Activated naive CD8-positive, alpha-beta T cell treated with anti-CD3 and anti-CD28 coated beads, Interleukin-2, amount 50 U/mL, for 24 hours (primary cell): ENCODE measurements at places on chromosomes 3 and 15.

GRCh38 chr3:25903371-25904129 is 113.7 kb downstream of the OXSM start:
- no peak for DNase-seq

DNA sequence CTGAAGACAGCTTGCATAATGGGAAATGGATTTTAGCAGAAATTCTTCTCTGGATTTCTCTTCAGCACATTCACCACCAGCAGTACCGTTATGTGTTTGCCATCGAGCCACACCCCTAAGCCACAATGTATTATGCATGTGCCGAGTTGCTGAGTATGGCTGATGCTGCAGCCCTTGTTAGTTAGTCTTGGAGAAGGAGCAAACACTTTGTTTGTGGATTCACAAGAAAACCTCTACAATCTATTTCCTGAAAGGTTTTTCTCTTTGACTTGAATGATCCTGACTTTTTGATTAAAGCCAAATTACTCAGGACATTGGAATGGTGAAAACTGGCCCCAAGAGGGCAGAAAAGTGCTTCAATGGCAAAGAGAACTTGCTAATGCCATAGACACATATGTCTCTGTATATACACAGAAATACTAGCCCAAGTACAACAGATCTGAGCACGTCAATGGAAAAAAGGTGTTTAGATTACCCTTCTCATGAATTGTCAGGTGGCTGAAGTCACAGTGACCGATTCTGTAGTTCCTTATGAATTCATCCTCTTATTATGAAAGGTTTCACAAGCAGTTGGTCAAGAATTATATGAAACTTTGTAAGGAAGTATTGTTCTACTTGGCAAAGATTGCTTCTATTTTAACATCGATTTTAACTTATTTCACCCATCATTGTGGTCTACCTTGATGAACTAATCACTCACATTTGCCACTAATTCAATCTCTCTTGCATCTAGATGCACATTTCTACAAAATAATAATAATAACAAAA is 103.0 kb downstream of the P3H2 start:
- DNase-seq: no peak

DNA sequence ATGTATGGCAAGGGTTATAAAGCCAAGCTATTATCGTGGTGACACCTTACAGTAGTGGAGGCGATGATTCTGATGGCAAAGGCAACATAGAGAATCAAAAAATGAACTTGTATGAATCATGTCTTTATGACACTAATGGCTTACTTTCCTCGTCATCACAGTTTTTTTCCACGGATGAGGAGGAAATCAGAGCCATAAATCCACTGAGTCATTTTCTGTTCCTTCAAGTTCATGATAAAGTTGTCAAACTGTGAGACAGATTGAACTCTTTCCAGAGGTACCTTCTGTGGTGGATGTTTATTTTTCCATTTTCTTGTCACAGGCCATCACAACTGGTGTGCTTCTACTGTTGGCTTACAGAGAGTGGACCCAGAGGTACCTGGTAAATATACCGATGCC is 8.5 kb downstream of the TMEM212 start:
- DNase-seq: no peak

DNA sequence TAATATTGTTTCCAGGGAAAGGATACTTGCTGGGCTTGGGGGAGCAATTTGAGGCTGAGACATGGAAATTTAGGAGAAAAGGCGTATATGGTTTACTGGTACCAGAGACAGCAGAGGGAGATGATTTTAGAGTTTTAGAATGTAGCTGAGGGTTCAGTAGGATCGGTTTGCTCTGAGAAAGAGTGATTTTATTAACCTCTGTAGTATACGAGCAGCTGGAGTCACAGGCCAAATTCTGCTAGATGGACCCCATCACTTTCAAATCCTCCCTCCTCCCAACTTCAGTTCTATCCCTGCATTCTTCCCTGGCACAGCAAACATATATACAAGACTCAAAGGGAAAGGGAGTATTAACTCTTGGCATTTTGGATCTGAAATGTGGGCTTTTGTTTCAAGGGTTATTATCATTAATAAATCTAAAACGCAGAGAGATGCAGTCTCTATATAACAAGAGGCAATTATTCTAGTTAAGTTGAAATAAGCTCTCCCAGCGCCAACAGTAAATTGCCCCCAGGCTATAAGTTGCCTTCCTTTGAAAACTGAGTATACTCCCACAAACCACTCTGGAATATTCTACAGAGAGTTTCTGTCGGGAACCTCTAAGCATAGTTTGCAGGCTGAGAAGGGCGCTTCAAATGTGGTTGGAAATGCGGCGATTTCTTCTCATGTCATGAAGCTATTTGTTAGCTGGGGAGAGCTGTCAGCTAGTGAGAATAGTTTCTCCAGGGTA is 5.4 kb downstream of the CRABP1 start:
- no peak for DNase-seq
